ENCODE measurements at places on chromosomes 2 and 18.

DNA sequence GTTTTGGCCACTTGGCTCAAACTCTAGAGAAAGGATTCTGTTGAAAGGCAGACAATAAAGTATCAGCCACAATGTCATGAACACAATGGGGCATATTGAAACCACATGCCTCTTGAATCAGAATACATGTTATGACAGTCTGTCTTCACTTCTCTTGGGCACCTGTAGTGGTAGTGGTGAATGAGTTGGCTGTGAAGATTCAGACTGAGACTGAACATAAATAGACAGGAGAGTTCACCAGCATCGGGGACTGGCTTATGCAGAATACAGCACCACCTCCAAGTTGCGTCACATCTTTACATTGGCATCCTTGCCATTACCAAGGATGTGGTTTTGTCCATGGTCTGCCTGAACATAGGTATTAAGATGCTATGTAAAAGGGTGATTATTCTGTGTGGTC, 336.8 kb downstream of the MYCN start:
- no peak for DNase-seq

GRCh38 chr2:27303093-27304025, 4.9 kb downstream of the UCN start:
- peak; percentile 65 for DNase-seq

DNA sequence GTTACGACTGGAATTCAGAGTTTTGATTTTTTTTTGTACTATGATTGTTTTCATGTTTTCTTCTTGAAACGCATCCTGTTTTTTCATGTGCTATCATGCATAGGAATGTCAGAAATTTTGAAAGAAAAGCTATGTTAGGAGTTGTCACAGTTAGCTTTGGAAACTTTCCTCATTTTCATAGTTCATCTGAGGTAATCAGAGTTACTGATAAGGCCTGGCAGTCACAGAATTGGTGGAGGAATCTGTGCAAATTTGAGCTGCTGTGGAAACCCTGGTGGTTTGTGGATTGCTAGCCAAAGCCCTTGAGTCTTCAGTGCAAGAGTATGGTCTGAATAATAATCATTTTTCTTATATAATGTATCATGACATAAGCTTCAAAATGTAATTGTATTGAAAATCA, 401.0 kb downstream of the CNTNAP5 start:
- DNase-seq = no peak

GRCh38 chr2:45484965-45485364, 126.1 kb downstream of the SRBD1 start:
- DNase-seq = no peak

DNA sequence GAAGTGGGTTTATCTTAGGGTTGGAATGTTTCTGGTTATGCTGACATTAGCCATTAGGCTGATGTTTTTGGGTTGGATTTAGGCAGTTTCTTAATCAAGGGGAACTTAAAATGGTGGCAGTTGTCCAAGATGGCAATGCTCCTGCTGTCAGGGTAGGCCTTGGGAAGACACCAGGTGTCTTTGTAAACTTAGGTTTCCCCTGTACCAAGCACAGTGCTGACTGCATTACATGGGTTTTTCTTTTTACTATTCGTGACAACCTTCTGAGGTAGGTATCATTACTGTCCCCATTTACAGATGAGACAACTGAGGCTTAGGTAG, 528 bp upstream of the ATG16L1 start:
- DNase-seq = no peak

DNA sequence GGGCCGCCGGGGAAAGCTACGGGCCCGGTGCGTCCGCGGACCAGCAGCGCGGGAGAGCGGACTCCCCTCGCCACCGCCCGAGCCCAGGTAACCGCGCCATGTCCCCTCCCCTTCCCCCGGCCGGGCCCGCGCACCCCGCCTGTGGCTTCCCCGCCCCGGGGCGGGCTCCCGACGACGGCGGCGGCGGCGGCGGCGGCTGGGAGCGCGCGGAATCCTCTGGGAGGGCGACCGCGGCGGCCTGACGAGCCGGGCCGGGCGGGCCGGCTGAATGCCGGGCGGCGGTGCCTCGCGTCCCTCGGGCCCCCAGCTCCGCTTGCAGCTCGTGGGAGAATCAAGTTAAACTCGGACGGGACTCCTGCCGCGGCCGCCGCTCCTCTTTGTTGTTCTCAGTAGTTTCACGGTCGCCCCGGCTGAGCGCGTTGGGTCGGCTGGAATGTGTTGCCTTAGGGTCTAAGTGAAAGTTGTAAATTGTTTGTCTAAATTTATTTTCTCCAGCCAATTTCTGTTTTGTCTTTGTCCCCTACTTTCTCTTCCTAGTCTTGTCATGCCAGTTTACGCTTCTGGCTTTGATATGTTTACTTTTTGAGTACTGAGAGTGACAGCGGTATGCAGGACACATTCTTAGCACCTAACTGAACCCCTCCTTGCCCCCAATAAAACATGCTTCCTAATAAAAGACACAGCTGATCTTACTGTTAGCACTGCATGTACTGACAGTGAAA, 685 bp downstream of the SMAD4 start:
- DNase-seq = no peak

- DNase-seq = no peak
Observed at GRCh38 chr2:68411397-68412126, 46.5 kb downstream of the PLEK start.

- no peak for DNase-seq
Observed at GRCh38 chr2:14288016-14288415, 344.5 kb upstream of the LRATD1 start.

Data from stimulated activated effector memory CD8-positive, alpha-beta T cell treated with anti-CD3 and anti-CD28 coated beads, Interleukin-12 subunit alpha, Interleukin-12 subunit beta, amount 100 ng/mL, for 72 hours (primary cell).